ENCODE measurements at places on chromosomes 11 and 22.

DNA sequence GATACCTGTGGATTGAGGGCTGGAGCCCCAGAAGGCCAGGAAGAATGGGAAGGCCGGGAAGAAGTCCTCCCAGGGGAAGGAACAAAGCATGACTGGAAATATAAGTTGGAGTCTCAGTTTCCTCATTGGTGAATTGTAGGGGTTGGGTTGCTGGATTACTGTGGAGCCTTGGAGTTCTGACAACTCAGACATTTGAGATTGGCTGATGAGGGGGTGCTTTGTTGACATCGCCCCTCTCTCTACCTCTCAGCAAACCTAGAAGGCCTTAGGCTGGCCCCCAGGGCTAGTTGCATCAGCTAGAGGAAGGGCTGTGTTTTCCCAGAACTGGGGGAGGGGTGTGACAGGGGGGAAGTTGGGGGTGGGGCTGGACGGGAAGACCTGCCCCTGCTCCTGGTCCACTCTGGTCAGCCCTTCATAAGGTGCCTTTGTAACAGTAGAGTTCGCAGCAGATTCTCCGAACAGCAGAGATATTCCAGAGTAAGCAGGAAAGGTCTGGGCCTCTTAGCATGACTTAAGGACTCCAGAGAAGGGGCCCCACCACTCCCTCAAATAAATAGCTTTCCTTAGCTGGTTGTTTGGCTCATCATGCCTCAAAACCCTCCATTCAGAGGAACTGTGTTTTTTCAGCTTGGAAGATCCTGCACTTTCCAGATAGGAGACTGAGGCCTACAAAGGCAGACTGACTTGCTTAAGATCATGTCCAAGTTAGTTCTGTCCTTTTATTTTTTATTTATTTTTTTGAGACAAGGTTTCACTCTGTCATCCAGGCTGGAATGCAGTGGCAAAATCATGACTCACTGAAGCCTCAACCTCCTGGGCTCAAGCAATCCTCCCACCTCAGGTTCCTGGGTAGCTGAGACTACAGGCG lies 12.5 kb upstream of the THRSP start:
- no peak for DNase-seq

- DNase-seq: no peak
Measured at GRCh38 chr22:21449531-21450319, 17.5 kb upstream of the TMEM191C start.

- no peak for DNase-seq
Measured at GRCh38 chr11:73197348-73197747, 20.7 kb upstream of the P2RY2 start.

DNA sequence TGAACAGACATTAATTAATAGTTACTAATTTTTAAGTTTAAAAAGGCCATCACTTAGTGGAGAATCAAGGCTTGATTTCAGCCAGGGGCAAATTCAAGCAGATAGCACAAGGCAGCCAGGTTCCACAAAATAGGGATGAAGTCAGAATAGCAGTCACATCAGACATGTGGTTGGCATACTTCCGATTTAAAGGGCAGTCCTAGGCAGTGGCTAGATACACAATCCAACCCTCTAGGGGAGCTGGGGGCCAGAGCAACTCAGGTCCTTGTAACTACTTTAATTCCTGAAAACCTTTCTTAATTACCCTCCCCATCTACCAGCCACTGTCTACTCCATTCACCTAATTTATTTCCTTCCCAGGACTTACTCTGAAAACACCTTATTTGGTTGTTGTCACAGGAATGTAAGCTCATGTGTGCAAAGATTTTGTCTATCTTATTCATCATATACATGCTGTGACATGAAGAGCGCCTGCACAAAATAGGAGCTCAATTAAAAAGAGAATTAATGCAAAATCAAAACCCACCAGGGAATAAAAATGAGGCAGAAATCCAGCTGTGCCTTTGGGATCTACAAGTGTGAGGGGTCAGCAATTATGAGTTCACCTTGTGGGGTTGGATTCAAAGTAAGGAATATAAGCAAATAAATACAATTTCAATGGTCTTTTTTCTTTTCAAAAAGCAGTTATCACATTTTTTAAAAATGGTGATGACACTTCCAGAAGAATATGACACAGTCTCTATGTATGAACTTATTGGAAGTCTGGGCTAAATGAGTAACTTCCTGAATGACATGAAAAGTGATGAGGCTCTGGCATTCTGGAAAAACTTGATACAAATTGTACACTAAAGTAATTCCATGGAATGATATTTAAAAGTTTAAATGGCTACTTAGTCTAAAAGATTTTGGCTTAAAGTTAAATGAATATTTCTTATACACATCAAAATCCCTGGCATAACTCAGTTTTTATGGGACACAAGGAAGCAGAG lies 53.8 kb downstream of the COPB1 start:
- no peak for DNase-seq

GRCh38 chr11:79470161-79470560 lies 29.3 kb upstream of the TENM4 start:
- no peak for DNase-seq

DNA sequence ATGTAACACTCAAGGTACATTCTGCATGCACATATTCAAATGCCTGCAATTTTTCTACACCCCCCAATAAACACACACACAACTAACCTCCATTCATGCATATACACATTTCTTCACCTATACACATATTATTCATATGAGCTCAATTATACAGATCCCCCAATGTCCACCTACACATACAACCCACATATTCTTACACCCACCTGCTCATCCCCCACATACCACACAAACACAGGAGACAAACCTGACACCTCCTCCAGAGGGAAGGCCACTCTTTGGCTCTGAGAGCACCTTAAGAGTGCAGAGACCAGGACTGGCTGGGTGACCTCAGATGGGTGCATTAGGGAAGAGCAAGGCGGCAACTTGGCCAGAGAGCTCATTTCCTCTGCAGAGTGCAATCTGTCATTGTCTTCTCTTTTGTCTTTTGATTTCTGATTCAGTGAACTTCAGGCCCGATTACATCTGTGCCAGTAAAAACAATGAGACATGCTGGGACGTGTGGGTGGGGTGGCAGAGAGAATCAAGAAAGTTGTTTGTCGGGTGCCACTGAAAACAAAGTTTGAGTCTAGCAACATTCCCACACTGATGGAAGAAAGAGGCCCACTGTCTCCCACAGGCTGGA lies 208.4 kb downstream of the NXPE2 start:
- no peak for DNase-seq

DNA sequence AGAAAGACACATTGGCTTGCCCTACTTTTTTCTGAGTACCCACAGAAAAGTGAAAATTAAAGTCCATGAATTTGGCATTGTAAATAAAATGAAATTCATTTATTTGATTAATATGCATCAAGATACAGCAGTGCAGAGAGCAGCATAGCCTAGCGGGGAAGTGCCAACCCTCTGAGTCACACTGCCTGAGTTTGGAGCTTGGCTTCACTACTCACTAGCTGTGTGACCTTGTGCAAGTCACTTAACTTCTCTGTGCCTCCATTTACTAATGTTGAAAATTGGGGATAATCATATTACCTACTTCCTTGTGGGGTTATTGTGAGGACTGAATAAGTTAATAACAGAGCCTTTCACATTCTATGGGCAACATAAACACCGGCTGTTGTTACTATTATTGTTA lies 111.5 kb upstream of the CSNK2A3 start:
- DNase-seq: no peak

GRCh38 chr11:117738246-117738957 lies 58.6 kb downstream of the DSCAML1 start:
- no peak for DNase-seq

DNA sequence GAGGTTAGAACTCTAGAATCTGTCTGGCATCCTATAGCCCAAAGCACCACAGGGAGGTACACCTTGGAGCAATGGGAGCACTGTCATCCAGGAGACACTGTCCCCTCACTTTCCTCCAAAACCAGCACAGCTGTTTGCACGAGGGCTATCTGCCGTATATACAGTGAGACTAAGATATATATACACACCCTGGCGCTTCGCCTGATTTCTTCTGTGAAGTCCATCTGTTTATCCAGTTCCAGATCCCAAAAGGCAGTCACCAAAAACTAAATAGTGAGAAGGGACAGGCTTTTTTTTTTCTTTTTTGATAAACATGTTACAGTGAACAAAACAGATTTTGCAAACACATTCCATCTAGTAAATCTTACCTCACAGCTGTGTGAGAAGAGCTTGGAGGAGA lies 68.5 kb downstream of the ARFGAP2 start:
- DNase-seq: no peak

DNA sequence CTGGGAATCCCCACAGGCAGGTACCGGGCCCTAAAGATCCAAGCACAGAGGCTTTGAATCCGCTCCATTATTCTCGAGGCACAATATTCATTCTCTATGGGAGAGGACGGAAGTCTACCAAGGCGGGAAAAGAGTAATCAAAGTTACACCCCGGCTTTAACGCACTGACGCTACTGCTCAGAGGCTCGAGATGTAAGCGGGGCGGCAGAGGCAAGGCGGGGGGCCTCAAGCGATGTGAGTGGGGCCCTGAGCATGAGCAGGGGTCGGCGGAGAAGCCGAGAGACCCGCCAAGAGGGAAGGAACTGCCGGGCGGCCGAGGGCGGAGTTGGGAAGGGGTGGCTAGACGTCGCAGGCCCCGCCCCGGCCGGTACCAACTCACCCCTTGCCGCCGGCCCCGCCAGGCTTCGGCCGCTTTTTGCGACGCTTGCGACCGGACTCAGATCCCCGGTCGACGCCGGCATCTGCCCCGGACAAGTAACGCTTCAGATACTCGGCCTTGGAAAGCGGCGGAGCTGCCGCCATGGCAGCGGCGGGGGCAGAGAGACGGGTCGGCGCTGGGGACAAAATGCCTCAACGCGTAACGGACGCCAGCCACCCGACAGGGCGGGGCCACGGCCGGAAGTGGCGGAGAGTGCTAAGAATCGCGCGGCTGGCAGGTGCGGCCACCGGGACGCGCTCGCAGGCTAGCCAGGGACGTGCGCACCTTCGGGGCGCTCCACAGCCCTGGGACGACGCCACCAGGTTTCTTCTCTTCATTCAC lies at the start of gene BUD13:
TSS of gene BUD13 (minus strand) at position 545 of the 760 bp plus-strand sequence. CDS start at position 522, 23 bp downstream.
- DNase-seq: peak; percentile 93

DNA sequence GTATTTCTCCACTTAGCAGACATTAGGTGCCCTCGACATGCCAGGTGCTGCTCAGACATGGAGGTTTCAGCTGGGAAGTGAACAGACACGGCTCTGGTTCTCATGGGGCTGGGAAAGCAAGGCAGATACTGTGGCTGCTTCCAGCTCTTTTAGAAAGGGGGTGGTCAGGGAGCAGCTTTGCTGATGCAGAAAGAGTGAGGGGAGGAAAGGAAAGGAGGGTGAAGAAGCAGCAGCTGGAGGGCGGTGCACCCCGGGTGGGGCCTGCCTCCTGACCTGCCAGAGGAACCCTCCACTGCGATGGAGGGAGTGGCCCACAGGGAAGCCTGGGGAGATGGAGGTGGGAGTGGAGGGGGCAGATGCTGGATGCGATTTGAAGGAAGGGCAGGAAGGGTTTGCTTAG lies 76.8 kb downstream of the MORC2 start:
- DNase-seq: no peak

GRCh38 chr11:100445231-100445735 lies 241.8 kb upstream of the ARHGAP42 start:
- DNase-seq: no peak

DNA sequence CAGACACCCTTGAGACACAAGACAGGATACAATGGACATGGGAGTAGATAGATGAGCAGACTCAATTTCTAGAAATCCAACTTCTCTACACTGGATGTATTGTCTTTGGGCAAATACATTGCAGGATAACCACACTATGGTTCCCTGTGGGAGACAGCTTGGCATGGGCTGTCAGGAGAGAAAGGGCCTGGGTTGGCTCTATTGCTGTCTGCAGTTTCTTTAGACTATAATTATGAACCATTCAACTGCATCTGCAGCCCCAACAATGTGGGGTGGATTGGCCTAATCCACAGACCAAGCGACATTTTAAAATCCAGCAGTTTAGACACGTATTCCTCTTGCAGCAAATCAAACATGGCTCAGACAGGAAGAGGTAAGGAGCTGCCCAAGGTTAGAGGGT lies 60.3 kb downstream of the ETS1 start:
- DNase-seq: no peak

DNA sequence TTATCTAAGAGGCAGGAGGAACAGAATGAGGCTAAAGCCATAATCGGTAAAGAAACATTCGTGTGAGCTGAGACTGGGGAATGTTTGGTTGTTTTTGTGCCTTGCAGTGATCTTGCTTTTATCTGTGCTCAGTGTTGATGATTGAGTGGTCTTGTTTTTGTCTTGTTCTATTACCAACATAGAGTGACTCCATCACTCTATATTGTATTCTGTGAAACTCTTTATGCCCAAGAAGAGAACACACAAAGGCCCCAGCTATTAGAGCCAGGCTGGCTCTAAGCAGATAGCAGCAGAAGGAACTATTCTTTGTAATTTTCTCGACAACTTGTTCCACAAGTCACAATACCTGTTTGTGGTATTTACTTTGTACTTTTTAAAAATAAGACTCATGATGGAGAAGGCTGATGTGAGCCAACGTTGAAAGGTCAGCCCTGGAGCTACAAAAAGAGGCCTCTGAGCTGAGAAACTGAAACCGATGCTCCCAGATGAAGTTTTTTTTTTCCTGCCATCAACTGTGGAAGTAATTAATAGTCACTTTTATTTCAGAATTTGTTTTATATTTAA lies 68.4 kb downstream of the LARGE1 start:
- no peak for DNase-seq

- no peak for DNase-seq
Measured at GRCh38 chr11:78952890-78953289, 378.2 kb upstream of the NARS2 start.
